ENCODE measurements at places on chromosomes 6 and 20.

DNA sequence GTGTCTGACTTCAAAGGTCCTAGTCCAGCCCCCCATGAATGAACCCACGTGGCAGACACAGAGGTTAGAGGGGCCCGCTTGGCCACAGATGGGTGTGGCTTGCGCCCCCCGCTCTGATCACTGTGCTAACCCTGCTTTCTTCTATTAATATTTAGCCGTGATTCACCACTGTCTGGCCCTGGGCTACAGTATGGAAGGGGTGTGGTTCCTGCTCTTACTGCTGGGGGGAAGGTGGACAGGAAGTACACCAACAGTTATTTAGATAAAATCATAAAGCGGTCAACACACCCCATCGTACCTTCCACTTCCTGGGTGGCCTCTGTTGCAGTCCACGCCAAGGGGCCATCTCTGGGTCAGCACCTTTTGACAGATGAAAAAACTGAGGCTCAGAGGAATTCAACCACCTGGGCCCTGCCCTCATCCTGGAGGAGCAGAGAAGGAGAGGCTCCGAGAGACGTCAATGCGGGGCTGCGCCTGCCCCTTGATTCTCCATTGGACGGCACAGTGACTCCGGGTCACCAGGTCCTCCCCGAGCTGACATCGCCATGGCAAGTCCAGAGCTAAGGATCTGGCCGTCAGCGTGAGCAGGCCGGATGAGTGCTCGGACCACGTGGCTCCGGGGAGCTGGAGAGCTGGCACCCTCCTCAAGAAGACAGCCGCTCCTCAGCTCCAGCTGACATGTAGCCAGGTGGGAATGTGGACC lies 206.3 kb downstream of the PREX1 start:
- no peak for DNase-seq

DNA sequence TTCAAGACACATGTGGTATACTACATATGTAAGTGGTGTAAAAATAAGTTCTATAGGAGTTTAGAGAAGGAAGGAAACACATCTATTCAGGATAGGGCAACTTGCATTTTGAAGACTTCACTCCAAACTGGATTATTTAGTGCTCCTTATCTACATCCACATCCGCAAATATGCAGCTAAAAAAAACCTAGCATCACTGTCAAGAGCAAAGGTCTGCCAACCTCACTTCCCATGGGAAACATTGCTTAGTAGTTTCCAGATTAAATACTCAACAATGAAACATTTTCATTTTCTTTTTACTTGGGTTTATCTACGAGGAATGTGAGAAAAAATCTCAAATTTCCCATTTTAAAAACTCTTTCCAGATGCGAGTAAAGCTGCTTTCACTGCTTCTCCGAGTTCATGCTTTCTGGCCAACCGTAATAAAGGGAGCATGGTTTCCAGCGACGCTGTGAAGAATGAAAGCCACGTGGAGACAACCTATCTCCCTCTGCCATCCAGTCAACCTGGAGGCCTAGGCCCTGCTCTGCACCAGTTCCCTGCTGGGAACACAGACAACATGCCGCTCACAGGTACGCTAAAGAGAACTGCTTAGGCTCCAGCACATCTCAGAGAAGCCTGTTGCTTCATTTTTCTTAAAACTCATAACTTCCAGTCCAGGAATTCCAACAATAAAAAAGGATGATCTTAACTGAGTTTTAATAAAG lies 48.2 kb downstream of the RFX6 start:
- no peak for DNase-seq

DNA sequence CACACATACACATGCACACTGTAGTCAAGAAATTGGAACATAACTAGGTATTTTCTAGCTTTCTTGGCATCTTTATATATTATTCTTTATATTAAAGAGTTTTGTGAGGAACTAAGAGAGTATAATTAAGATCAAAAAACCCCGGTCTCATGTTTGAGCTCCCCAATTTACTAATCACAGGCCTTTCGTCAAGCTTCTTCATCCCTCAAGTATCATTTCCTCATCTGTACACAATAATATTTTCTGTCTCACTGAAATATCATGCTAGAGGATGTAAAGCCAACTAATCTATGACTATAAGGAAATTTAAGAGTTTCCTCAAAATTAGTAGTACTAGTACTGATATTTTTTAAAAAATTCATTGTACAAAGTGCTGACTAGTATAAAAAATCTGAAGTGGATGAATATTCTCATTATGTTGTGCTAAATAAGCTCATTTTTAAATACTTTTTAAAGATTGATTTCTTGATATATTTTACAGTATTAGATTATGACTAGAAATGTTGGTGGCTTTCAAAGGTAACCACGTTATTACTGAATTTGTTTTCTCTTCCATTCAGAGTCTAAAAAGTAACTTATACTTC lies 28.0 kb downstream of the PEX3 start:
- no peak for DNase-seq

DNA sequence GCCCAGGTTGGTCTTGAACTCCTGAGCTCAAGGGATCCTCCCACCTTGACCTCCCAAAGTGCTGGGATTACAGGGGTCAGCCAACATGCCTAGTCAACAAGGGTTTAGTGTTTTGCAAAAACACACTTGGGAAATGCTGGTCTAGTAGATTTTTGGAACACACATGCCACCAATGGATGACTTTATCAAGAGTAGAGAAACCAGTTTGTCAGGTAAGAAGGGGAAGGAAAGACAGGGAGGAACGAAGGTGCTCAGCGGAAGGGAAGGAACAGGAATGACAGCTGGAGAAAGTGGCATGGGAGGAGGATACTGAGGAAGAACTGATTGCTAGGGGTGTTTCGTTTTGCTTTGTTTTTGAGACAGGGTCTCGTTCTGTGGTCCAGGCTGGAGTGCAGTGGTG lies 15.6 kb upstream of the SEC63 start:
- DNase-seq: no peak
